B cell (primary cell): ENCODE measurements at places on chromosomes 7 and 10. TPM values are rescaled to one million over a fixed set of nuclear protein-coding genes. Genes with fewer than 3 reads are reported as not detected.

DNA sequence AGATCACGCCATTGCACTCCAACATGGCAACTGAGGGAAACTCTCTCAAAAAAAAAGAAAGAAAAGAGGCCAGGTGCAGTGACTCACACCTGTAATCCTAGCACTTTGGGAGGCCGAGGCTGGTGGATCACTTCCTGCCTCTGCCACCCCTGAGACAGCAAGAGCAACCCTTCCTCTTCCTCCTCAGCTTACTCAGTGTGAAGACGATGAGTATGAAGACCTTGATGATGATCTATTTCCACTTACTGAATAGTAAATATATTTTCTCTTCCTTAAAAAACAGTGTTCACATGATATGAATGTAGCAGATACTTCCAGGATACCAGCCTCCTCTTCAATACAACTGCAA, 2.1 kb upstream of the ZKSCAN1 start:
- no peak for DNase-seq

- no peak for DNase-seq
Observed at GRCh38 chr7:49773936-49774458, 559 bp downstream of the VWC2 start.

DNA sequence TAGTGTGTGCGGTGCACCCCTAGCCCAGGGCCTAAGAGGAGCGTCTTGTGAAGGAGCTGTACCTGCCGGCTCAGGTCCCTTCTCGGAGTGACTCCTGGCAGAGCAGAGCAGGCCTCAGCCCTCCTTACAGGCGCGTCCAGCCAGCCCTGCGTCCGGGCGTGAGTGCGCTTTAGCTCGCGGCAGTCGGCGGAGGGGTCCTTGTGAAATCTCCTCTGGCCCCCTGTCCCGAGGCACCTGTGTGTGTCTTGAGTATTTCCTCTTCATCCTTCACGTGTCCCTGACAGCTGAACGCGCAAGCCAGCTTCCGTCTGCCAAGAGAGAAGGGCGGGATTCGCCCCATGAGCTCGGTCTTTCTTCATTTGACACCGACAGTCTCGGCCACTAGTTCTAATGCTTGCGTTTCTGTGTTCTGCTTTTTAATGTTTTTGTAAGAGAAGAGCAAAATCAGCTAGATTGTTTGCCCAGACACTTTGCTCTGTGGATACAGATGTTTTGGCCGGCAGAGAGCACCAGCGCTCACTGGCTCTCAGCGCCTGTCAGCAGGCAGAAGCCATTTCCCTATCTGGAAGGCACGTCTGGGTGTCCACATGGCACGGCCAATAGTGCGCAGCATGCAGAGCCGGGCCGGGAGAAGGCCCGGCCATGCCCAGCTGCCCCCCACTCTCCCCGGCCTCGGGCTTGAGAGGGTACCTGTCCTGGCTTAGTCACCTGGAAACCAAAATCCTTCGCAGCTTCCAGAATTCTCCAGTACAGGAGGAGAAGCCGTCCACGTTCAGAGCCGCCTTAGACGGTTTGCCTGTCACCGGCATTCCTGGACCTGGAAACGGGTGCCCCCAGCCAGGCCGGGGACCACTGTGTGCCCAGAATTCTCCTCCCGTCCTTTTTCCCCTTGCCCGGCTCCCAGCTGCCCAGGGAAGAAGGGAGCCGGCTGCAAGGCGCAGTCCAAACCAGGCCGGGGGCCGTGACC, 7.0 kb downstream of the GET4 start:
- DNase-seq, result no peak

CLCN1 gene
- not detected in 2 replicates for total RNA-seq

FBH1 gene
- total RNA-seq, result 129 and 138 TPM in 2 replicates

DNA sequence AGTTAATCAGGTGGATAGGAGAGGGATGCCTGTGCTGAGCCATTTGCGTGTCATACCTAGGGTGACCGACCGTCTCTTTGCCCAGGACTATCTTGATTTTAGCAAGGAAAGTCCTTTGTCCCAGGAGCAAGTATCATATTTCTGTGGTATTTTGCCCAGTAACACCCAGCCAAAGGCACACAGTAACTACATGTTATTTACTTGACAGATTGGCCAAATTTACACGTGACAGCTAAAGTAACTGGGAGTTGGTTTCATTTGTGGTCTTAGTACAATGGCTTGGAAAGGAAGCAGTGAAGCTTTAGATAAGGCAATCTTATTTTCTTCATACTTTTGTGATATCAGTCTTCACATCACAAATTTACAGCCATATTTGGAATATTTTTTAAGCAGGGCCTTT, 142.1 kb downstream of the JCAD start:
- DNase-seq, result no peak

- no peak for DNase-seq
Observed at GRCh38 chr7:137900137-137900536, 53.4 kb upstream of the DGKI start.

GRCh38 chr10:114658175-114658574, at the start of gene ABLIM1:
Gene ABLIM1 (minus strand): TSS chr10:114658275. CDS start chr10:114658200, 75 bp downstream.
- no peak for DNase-seq

GRCh38 chr7:78543976-78544375, 745.4 kb downstream of the PHTF2 start:
- DNase-seq, result no peak

- DNase-seq, result no peak
Observed at GRCh38 chr10:5616046-5616445, 50.3 kb downstream of the ASB13 start.

GRCh38 chr7:94311515-94311914, 83.2 kb upstream of the COL1A2 start:
- no peak for DNase-seq

- no peak for DNase-seq
Observed at GRCh38 chr10:49663596-49663995, 15.9 kb upstream of the C10orf53 start.

GRCh38 chr10:113945075-113945686, 90.7 kb downstream of the NHLRC2 start:
- no peak for DNase-seq

- DNase-seq, result no peak
Observed at GRCh38 chr7:36438211-36438610, 48.5 kb downstream of the ANLN start.
